ENCODE measurements at places on chromosomes 6 and 20.

DNA sequence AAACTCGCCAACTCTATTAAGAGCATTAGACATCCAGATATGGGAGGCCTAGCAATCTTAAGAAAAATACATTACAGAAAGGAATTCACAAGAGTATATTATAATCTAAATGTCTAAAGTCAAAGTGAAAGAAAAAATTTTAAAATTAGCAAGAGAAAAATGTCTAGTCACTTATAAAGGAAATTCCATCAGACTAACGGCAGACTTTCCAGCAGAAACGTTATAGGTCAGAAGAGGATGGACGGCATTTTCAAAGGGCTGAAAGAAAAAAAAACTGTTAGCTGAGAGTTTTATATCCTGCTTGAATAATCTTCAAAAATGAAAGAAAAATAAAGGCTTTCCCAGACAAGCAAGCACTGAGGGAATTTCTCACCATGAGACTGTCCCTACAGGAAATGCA lies 269.0 kb downstream of the HDGFL1 start:
- DNase-seq: no peak

DNA sequence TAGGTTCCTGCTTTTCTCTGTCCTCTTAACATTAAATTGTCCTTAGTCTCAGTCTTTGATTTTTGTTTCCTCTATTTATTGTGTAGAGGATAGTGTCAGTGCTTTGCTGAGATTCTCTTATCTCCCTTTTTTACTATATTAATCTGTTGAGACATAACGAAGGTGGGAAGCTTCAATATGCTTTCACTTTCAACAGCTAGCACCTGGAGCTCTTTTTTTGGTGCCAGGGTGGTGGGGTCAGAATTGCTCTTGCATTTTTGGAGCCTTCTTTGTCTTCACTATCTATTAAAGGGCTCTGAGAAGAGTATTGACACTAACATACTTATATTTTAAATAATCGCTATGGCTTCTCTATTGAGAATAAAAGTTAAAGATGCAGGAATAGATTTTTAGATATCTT lies 97.1 kb upstream of the EPHA7 start:
- no peak for DNase-seq

- no peak for DNase-seq
Measured at GRCh38 chr6:108521616-108522107, 39.1 kb upstream of the FOXO3 start.

GRCh38 chr20:14913896-14914620 lies 576.6 kb upstream of the FLRT3 start:
- DNase-seq: no peak

DNA sequence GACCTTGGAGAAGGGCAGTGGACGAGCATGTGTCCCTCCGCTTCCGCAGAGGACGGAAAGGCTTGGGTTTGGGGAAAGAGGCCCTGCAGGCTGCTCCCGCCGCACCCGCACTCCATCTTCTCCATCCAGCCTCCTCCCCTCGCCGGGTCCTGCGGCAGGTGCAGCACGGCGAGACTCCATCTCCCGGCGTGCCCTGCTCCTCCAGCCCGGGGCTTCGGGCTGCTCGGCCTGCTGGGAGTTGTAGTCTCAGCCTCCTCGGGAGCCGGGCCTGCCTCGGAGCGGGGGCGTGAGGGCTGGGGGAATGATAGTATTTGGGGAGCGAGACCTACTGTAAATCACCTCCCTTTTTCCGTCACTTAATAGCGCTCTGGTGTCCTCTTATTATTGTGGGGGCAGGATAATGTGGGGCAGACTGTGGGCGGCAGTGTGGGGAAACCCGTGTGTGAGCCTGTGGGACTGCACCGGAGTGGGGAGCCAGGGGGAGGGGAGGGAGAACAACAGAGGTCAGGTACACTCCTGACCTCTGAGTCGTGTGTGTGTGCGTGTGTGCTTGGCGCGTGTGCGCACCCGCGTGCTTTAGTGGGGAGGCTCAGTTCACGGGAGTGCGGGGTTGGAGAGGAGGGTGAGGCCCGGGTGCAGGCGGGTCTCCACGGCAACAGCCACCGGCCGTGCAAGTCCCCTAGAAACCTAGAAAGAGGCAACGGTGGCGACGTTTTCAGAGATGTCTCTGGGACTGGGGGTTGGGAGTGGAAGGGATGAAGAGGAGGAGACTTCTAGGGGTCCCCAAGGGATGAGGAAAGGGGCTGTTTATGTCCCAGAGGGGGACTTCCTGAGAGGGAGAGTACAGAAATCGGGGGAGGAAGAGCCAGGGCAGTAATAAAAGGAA lies 4.1 kb downstream of the TTBK1 start:
- DNase-seq: peak; percentile 95

DNA sequence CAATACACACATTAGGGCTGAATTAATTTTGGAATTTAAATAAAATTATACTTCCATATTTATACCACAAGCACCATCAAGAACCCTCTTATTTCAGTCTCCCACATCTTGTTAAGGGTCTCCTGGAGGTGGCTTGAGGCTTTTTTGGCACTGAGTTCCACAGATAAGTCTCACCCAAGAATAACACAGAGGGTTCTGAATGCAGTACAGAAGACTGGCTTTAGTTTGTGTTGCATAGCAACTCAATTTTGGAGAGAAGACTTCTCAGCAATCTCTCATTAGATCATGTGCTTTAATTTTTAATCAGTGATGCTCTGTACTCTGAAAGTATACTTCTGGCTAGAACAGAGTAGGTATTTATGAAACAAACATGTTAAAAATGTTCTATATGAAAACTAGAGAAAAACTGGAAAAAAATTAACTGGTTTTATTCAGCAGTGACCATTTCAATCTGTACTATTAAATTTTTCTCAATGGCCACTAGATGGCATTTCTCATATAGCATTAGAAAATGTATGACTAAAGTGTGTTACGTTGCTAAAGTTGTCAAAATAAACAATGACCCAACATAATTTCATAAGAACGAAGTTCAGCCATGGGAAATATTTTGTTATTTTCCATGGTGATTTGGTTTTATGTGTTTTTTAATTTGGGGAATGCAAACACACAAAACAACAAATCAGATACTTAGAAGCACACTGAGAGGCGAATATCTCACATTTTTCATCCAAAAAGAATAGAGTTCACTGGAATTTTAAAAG lies 32.7 kb upstream of the MAP7 start:
- DNase-seq: no peak

DNA sequence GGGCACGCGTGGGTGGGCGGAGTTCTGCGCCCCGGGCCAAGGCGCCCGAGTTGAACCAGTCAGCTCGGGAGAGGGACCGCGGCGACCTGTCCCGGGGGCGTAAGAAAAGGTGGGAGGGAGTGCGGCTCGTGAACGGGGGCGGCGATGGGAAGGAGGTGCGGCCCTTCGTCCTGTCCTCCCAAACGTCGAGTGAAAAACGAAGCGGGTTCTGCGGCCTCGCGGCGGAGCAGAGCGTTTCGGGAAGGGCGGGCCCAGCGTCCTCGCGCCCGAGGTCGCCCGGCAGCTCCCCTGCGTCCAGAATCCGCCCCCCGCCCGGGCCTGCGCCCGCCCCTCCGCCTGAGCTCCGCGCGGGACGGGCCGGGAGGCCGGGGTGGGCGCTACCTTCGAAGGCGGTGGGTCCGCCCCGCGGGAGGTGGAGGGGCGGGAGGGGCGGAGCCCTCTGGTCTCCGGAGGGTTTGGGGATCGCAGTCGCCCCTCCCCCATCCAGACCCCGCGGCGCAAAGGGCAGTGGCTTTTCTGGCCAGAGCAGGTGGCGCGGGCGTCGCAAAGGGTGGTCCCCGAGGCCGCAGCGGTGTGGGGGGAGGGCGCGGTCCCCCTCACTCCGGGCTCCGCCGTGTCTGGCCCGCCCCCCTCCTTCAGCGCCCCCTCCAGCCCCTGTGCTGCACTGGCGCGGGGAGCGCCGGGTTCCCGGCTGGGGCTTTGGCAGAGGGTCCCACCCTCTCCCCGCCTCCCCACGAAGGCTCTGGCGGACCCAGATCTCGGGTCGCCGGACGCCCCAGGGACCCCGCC lies 838 bp downstream of the STMN3 start:
- DNase-seq: peak; percentile 29

- no peak for DNase-seq
Measured at GRCh38 chr6:37135835-37136694, 33.9 kb upstream of the PIM1 start.

- DNase-seq: peak; percentile 0
Measured at GRCh38 chr6:40358473-40359460, 228.4 kb downstream of the LRFN2 start.

DNA sequence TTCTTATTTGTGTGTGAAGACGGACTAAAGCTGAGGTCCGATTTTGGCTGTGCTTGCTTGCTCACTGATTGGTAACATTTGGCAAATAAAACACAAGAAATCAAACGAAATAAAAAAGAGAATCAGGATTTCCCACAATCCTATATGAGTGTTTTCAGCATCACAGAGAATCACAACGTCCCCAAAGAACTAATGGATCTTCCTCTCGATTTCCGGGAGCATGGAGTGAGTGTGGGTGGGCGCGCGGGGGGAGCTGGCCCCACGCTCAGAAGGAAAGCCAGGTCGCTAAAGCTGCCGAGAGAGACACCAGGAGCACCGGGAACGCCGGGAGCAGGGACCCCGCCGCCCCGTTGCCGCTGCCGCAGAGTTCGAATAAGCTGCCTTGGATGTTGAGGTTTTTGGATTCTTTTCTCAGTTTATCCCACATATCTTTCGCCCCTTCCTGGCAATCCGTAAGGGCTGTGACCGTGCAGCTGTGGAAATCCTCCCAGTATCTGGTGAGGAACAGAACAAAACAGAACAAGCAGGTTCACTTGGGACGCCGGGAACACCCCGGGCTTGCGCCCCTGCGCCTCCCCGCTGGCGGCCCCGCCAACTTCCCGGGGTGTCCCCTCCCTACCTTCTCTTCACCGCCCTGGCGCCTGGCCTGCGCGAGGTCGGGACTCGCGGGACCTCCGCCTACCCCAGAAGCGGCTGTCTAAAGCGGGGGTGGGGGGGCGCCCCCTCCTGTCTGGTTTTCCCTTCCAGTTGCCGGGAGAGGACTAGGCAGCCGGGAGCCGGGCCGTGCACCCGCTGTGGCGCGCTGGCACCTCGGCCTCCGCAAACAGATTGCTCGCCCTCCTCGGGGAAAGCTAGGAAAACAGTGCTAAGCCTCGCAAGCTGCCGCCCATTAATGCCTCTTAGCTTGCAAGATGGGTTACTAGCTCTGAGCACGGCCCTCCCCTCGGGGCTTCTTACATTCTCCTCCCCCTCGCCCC lies 7.7 kb downstream of the NRN1 start:
- DNase-seq: no peak

GRCh38 chr6:160426136-160426535 lies 78.0 kb downstream of the SLC22A3 start:
- DNase-seq: no peak

DNA sequence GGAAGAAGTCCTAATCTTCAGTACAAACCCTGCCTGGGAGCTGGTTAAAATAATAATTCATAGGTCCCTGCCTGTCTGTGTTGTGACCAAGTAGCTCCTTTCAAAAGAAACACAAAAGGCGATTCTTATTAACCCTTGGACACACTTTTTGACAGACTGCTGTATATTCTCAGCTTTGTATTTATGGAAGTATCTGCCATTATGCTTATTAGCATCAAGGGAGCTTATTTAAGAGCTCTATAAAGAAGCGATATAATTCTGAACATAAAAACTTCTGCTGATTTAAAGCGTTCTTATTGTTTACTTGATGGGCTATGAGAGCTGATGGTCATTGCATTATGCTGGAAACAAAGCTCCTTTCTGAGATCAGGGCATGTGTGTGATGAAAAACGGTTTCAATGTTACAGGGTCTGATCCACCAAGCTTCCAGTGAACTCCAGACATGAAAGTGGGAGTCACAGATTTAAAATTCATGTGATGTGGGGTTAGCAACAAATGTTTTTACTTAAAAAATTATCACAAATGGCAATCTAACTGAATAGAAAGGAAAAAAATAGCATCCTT lies 181.8 kb upstream of the PDE10A start:
- DNase-seq: no peak

- DNase-seq: no peak
Measured at GRCh38 chr6:111858347-111858746, 14.9 kb downstream of the FYN start.

- no peak for DNase-seq
Measured at GRCh38 chr20:540391-541201, 3.0 kb downstream of the CSNK2A1 start.

DNA sequence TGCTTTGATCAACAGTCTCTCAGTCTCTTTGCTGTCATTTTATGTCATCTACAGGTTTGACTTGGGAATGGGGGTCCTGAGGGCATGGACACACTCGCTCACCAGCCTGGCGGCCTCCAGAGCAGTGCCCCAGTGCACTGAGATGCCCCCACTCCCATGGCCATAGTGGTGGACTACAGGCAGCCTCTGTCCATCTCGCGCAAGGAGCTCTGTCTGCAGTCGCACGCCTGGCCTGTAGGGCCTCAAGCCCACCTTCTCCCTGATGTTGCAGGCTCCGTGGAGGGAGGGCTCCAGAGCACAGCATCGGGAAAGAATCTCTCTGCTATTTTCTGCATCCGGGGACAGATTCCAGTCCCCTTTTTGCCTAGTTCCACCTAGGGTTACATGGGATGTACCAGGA lies 22.6 kb downstream of the DDO start:
- DNase-seq: peak; percentile 33

DNA sequence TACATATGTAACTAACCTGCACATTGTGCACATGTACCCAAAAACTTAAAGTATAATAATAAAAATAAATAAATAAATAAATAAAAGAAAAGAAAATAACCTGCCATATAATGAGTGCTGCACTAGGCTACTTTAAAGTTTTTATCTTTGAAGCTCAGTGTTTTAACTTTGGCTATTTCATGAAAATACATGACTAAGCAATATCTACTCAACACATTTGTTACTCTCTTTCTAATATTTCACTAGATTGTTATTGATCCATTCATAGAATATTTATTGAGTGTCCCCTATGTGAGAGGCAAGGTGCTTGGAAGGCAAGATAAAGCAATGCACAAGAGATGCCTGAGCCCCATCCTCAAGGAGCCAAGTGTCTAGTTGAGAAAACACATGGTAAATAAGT lies 221.7 kb downstream of the SLC35F1 start:
- DNase-seq: no peak

DNA sequence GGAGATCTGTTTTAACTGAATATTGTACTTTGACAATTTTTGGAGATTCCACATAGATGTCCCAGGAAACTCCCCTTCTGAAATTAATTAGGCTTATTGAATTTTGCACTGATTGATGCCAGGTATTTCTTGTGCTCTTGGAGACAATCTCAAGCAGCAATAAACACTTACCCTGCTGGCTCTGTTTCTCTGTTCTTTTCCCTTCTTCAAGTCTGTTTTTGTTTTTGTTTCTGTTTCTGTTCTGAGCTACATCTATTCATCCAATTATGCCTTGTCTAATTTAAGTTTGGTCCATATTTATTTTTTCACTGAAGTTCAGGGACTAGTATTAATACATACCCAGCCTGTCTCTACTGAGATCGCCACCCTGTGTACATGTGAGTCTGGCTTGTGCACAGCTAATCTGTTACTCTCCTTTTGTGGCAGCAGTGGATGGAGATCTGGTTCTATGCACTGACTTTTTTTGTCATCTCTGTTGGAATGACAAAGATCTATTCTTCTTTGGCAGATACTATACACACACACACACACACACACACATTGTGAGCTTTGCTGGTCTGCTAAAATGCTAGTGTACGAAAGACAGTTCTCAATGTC lies 51.9 kb downstream of the IL22RA2 start:
- no peak for DNase-seq

GRCh38 chr20:45987108-45987780 lies 15.2 kb upstream of the ZNF335 start:
- DNase-seq: peak; percentile 85

All from HEK293T (cell line).